Left lung (tissue), 14 donors: ENCODE measurements at places on chromosomes 11 and 22. TPM values are rescaled to one million over a fixed set of nuclear protein-coding genes. Genes with fewer than 3 reads are reported as not detected.

PKP3 gene
- 48.6 TPM for total RNA-seq

VPREB3 gene
- not detected for total RNA-seq

LSP1 gene
- 29.8 TPM for total RNA-seq

BTBD18 gene
- total RNA-seq = not detected

MIOX gene
- total RNA-seq = not detected

CLDN25 gene
- not detected for total RNA-seq

GRCh38 chr22:47014636-47015345 lies 252.3 kb downstream of the TBC1D22A start:
- DNase-seq = no peak

- no peak for DNase-seq
Measured at GRCh38 chr11:120272303-120272702, 32.4 kb downstream of the POU2F3 start.

GRCh38 chr22:39287076-39287725 lies 32.2 kb downstream of the RPL3 start:
- no peak for DNase-seq

- no peak for DNase-seq
Measured at GRCh38 chr22:27474112-27474571, 327.4 kb downstream of the MN1 start.

- DNase-seq = no peak
Measured at GRCh38 chr11:10633261-10633660, 60.3 kb downstream of the IRAG1 start.

GRCh38 chr11:65569164-65569972 lies 909 bp upstream of the ZNRD2 start:
- DNase-seq = peak; percentile 62
